ENCODE measurements at places on chromosomes 6 and 20.

DNA sequence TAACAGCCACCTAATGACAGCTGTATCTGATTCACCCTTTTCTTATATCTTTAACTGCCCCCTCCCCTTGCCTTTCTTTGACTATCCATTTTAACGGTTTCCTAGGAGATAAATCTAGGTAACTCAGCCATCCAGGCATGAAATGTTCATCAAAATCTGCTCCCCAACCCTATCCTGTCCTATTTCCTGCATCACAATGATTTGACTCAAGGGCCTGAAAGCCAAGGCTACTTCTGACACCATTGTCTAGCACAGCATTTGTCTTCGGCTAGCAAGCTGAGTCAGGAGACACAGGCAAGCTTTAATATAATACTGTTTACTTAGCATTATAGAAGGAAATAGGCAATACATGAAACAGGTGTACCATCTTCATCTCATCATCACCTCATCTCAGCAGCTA lies 31.6 kb upstream of the MANEA start:
- DNase-seq, result no peak

DNA sequence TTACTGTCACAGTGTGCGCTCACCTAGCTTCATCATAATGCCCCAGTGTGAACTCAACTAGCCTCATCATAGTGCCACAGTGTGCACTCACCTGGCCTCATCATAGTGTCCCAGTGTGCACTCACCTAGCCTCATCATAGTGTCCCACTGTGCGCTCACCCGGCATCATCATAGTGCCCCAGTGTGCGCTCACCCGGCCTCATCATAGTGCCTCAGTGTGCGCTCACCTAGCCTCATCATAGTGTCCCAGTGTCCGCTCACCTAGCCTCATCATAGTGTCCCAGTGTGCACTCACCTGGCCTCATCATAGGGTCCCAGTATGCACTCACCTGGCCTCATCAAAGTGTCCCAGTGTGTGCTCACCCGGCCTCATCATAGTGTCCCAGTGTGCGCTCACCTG lies 10.6 kb downstream of the TMEM242 start:
- no peak for DNase-seq

GRCh38 chr20:46898423-46898822 lies 3.8 kb downstream of the EYA2 start:
- no peak for DNase-seq

DNA sequence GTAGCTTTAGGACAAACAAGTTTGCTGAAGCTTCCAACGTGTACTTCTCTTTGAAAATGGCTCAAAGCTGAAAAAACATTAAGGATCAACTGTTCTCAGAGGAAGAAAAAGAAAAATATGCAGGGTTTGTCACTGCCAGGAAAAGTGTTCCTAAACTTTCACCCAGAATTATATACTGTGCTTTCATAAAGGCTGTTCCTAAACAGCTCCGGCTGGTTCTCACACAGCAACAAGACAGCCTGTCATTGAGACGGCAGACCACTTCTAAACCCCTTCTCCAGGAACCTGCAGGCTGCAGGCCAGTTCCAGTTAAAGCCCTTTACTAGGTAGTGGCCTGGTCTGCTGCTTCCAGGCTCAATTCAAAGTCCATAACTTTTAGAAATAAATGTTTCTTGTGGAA lies 97.4 kb upstream of the SOX4 start:
- DNase-seq, result no peak

- DNase-seq, result no peak
Measured at GRCh38 chr6:152552616-152553209, 84.4 kb downstream of the SYNE1 start.
